CD8-positive, alpha-beta memory T cell (primary cell): ENCODE measurements at places on chromosomes 5 and 9.

GRCh38 chr9:137738703-137739102 lies 119.9 kb downstream of the EHMT1 start:
- no peaks in the 10 kb centered on the region for H3K27me3 ChIP-seq
- no peak overlapping the region for H3K4me3 ChIP-seq

DNA sequence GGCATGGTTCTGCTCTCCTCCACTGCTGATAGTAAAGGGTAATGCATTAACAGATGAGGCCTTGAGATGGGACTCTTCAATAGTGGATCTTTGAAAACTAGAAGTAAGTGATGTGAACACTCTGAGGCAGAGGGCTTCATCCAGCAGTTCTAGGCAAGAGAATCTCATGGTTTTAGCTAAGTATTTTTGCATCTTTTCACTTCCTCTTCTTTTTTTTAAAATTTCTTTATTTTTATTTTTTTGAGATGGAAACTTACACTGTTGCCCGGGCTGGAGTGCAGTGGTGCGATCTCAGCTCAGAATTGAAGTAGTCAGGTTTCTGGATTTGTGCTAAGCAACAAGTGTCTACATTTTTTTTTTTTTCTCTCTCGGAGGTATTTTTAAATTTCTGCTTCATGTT lies 101.9 kb downstream of the MTRR start:
- no peak overlapping the region for H3K27ac ChIP-seq
- H3K36me3 ChIP-seq = no peaks in the 10 kb centered on the region
- H3K4me3 ChIP-seq = no peak overlapping the region
- H3K4me1 ChIP-seq = no peaks in the 10 kb centered on the region
- DNase-seq = no peak

DNA sequence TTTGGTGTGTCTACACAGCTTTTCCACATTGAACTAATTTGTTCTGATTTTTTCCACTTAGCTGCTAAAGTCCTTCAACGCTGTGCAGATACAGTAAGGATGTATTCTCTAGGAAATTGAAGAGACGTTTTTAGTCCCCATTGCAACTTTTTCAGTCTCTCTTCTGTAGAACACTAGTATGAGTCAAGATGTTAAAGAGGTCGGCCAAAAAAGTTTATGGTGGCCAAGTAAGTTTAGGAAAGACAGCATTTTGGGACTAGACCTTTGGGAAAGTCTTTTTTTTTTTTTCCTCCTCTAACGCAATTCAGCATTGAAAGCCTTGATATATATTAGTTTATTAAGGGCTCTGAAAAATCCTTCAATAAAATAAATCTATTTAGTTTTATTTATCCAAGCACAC lies 243.5 kb upstream of the FBXL7 start:
- no peak overlapping the region for H3K27ac ChIP-seq
- H3K27me3 ChIP-seq = no peaks in the 10 kb centered on the region
- H3K4me1 ChIP-seq = no peaks in the 10 kb centered on the region
- H3K4me3 ChIP-seq = no peak overlapping the region
- H3K36me3 ChIP-seq = no peaks in the 10 kb centered on the region
- no peak for DNase-seq

GRCh38 chr5:19532936-19533335 lies 455.1 kb downstream of the CDH18 start:
- no peaks in the 10 kb centered on the region for H3K4me1 ChIP-seq
- H3K27me3 ChIP-seq = no peaks in the 10 kb centered on the region
- no peak overlapping the region for H3K4me3 ChIP-seq
- no peak for DNase-seq
- no peak overlapping the region for H3K27ac ChIP-seq
